ENCODE measurements at places on chromosomes 12 and 14. TPM values are rescaled to one million over a fixed set of nuclear protein-coding genes. Genes with fewer than 3 reads are reported as not detected.
A peak's percentile ranks its signal among the peaks of the same experiment; 100 is the strongest.

TMEM179 gene
- total RNA-seq, result 66.6 TPM

FAM186B gene
- total RNA-seq, result not detected

AMIGO2 gene
- total RNA-seq, result 3.8 TPM

CCDC198 gene
- total RNA-seq, result not detected

TSPAN19 gene
- total RNA-seq, result 1.7 TPM

SLC10A1 gene
- not detected for total RNA-seq

MIP gene
- not detected for total RNA-seq

CLEC4A gene
- 1.3 TPM for total RNA-seq

RBM25 gene
- total RNA-seq, result 95.1 TPM

SERPINA4 gene
- total RNA-seq, result not detected

GRCh38 chr14:71163842-71164629 lies 256.8 kb downstream of the PCNX1 start:
- no peak for DNase-seq

DNA sequence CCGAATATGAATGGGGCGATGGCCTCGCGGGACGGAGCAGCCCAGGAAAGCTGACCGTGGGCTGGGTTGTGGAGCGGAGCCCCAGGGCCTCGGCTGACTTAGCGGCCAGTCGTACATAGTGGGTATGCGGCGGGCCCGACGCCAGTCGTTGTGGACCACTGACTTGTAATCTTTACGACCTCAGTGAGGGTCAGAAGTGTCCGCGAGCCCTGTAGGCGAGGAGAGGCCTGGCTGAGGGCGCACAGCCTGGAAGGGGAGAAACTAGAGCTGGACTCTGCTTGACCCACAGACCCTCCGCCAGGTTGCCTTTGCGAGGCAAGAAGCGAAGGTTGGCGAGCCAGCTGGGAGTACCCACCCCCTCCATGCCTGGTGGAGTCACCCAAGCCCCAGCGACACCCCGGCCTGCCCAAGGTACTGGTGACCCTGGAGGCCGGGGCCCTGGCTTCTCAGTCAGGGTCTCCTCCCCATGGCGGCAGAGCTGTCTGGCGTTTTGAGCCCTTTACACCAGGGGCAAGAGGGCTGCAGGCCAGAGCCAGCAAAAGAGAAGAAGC lies 15.6 kb upstream of the DYNC1H1 start:
- DNase-seq, result peak; percentile 47

- no peak for DNase-seq
These were observed 454.7 kb upstream of the PRICKLE1 start for GRCh38 chr12:43044241-43044640.

DNA sequence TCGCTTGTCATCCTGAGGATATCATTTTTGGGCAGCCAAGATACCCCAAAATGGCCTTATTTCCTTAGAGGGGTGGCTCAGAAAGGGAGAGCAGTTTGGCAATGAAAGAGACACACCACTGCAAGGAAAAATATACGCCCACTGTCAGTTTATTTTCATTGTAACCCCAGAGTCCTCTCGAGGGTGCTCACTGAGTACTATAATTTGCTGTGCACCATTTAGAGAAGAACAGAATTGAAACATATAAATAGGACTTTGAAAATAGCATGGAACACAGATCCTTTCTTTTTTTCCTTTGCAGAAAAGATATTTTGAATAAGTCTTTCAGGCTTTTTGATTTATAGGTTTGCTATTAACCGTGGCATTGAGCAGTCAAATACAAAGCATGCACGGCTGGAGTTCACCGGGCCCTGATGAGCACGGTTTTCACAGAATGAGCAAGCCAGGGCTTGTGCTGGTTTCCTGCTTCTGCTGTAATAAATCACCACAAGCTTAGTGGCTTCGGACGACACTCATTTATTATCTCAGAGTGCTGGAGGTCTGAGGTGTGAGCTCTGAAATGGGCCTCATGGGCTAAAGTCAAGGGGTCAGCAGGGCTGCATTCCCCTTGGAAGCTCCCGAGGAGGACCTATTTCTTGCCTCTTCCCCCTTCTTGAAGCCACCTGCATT lies 152.3 kb downstream of the ZNF664 start:
- no peak for DNase-seq

- no peak for DNase-seq
These were observed 8.7 kb downstream of the CLIP1 start for GRCh38 chr12:122413516-122414404.

- DNase-seq, result no peak
These were observed 312.3 kb downstream of the ATP23 start for GRCh38 chr12:58253663-58254062.

- DNase-seq, result no peak
These were observed 14.1 kb downstream of the SIVA1 start for GRCh38 chr14:104766863-104767633.

GRCh38 chr14:93317875-93318807 lies 14.7 kb downstream of the BTBD7 start:
- no peak for DNase-seq

GRCh38 chr14:60106339-60106738 lies 14.6 kb downstream of the PCNX4 start:
- DNase-seq, result peak; percentile 39

GRCh38 chr14:30519961-30520360 lies 39.0 kb upstream of the G2E3 start:
- no peak for DNase-seq

GRCh38 chr14:56889705-56890104 lies 79.4 kb upstream of the OTX2 start:
- no peak for DNase-seq

Measured in dorsolateral prefrontal cortex (tissue), 122 donors.